ENCODE measurements at places on chromosomes 2 and 18.
A peak's percentile ranks its signal among the peaks of the same experiment; 100 is the strongest.

DNA sequence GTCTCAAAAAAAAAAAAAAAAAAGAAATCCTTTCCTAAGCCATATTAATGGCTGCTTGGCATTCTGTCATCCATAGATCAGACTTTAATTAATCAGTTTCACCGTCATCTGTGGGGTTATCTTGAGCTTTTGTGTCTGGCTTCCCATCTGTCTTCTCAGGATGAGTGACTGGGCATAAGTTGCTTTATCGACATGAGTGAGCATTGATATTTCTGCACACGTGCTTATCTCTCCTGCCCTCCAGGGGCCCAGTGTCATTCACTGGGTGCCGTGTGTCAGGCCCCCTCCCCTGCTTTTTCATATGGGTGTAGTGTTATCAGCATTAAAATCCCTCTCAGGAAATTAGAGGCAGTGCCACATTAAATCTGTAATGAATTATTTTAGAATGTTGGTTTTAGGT, 65.6 kb downstream of the SH3BP4 start:
- DNase-seq, result no peak

DNA sequence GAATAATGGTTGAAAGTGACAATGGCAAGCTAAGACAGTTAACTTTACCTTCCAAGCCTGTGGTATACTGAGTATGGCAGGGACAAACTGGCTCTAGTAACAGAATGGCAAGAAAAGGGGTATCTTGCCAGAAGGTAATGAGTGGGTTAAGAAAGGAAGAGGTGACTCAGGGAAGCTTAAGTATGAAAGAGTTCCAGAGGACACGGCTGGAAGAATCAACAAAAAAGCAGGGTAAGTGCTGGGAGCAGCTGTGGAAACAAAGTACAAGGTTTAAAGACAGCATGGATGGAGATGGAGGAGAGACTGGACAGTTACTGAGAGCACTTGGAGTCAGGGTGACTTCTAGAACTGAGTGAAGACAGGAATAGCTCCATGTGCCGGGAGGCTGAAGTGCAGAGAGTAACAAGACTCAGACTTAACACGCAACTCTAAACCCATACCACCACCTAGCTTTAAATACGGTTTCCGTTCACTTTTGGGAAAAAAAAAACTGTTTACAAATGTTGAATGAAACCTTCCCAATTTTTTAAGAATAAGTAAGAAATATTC, 69.0 kb downstream of the REV1 start:
- no peak for DNase-seq

DNA sequence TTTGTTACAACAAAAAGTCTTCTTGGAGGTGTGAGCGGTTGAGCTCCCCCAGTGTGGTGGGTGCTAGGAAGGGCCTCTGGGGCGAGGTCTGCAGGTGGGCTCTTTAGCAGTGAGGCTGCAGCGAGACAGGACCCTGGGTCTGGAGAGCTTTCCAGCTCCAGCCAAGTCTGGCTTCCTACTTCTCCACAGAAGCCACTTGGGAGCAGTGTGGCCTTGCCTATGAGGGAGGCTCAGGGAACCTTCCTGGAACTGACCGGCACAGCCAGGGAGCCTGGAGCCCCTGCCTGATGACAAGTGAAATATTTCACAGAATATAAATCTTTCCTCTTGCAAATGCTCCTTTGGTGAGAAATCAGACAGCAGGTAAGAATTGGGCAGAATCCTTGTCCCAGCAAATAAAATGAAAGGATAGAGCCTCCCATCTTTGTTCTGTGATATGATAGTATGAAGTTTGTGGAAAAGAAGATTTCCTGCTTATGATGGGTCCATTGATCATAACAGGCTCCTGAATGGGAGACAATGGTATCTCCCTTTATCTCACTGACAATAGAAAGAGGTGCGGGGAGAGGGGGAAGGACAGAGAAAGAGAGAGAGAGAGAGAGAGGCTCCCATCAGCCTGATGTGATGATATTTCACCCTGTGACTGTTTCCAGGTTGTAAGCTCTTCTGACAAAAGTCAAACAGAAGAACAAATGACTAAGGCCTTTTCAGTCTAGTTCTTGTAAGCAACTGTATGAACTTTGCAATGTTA, 289.8 kb upstream of the SPRED2 start:
- no peak for DNase-seq

DNA sequence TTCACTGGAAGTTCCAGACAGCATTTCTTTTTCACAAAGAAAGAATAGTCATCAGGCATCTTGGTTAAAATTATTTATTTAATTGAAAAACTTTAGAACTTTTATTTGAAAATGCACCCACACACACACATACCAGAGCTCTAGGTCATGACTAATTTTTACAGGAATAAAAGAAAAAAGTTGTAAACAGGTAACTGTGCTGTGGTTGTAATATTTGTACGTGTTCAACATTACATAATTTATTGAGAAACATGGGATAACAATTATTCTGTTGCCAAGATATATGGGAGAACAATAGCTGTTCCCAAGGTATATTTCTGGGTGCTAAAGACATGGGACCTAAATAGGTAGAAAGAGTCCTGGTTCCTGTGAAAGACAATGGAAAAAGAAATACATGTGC, 104.9 kb downstream of the RIT2 start:
- no peak for DNase-seq

DNA sequence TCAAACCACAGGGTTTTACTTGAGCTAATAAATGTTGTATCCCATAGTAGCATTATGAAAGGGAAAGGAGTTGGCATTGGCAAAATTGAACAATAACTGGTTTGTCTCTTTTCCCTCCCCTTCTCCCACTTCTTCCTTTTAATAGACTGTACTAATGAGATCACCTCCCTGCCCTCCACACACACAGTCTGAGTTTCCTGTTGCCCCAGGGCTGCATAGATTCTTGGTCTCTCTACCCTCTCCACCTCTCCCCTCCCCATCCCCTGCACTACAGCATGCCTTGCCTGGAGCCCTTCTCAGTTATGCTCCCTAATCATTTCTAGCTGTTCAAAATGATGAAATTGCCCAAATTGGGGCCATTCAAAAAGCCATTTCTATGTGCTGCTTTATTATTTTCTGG, 37.2 kb upstream of the NEMP2 start:
- no peak for DNase-seq

GRCh38 chr2:196718419-196719109, 79.0 kb downstream of the CCDC150 start:
- DNase-seq, result no peak

DNA sequence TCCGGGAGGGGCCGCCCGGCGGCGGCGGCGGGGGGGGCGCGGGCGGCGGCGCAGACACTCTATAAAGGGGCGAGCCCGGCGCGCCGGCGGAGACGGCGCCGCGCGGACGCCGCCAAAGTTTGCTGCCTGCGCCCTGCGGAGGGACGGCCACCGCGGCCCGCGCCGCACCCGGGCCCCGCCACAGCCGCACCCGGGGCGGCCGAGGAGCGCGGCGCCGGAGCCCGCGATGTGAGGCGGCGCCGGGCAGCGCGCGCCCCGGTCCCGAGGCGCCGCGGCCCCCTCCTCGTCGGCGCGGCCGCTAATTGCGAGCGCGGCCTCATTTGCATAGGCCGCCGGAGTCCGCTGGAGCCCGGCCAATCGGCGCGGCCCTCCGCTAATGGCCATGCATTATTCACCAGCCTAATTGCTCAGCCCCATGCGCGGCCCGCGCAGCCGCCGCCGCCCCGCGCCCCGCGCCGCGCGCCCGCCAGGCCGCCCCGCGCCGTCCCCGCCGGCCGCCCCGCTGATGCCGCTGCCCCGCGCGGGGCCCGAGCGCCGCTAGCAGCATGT, at the start of gene SALL3:
Gene SALL3 (plus strand): TSS at position 89 of the 549 bp plus-strand sequence. CDS start 457 bp downstream, at position 546.
- no peak for DNase-seq

- DNase-seq, result no peak
Observed at GRCh38 chr18:77042583-77042982, 90.0 kb downstream of the MBP start.

GRCh38 chr18:50334546-50335152, 40.2 kb upstream of the SKA1 start:
- no peak for DNase-seq

DNA sequence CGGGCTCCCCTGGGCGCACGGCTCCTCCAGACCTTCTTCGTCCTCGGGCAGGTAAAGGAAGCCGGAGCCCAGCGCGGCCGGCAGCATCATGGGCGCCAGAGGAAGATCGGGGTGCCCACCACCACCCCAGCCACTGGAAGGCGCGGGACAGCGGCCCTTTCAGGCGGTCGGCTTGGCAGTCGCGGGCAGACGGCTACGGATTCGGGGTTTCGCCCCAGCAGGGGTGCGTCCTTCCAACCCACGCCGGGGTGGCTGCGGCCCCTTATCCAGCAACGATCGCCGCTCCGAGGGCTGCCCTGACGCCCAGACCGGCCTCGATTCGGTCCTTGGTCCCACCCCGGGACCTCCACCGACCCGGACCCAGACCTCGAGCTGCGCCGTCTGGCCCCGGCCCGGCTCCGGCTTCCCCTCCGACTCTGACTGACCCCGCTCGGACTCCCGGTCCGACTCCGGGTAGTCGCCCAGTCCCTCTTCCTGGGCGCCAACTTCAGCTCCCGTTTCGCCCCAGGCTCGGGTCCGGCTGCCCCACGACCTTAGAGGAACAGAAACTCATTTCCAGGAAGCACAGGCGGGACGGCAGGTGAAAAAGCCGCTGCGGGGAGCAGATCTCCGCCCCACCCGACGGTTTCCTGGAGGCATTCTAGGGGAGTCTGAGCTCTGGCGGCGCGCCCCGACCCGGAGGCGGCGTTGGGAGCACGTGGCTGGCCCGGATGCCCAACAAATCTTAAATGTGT, 30.2 kb upstream of the SSB start:
- peak; percentile 43 for DNase-seq

DNA sequence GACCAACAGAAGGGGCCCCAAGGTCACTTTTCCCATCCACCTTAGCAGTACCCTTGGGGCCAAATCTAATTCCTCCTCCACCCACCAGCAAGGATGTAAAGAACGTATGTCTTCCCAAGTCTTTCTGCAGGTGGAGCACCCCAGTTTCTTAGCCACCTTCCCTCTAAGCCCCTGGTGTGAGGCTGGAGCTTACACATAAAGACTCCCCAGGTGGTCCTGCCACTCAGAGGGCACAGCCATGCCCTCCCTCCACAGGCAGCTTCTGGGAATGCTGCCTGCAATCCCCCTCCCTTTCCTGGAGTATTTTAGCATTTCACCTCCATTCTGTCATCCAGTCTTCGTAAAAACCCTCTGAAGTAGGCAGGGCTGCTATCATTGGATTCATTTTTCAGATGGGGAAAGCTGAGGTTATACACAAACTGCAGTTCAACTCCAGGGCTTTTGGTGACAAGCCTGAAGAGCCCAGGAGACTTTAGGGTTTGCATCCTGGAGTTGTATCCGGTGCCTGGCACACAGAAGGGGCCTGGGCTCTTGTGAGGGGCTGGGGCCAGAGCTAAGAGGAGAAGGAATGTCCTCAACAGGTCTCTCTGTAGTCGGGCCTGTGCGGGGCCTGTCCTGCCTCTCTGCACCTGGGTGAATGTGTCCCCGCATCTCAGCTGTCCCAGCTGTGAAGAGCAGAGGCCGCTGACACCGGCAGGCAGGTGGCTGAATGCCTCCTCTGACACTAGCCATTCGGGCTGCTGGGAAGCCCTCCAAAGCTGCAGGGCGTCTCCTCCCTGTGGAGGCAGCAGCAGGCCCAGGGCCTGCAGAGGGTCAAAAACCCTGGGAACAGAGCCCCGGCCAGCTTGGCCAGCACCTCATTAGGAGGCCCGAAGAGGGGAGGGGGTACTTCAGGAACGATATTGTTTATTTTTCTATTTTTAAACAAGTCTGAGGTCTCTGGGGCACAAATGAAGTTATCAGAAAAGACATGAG, 27.6 kb downstream of the CIB4 start:
- no peak for DNase-seq

Measured in CD4-positive, alpha-beta T cell treated with Interleukin-17A for 1 hour (primary cell).